SK-N-SH (cell line): ENCODE measurements at places on chromosomes 12 and 14.

DNA sequence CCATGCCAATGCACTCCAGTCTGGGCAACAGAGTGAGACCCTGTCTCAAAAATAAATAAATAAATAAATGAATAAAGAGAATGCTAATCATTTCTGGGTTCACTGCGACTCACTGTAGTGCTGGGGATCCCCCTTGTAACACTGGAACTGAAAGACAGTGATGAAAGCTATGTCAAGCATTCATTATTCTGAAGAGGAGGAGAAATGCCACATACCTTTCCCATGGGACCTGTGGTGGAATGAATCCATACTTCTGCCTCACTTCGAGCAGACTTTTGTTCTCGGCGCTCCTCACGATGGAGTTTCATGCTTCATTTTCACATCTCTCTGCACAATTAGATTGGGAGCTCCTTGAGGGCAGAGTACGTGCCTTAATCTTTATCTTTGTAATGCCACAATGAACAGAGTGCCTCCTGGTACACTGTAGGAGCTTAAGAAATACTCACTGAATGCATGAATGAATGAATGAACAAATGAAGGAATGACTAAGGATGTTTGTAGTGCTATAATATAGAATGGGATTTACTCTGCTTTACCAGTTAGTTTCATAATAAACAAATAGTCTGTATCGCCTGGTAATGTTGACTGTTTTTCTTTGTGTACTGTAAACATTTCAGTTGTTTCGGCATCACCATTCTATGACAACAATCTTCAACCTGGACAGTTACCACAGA, 45.8 kb downstream of the DRAM1 start:
- DNase-seq, result no peak

GRCh38 chr14:41146391-41146790, 460.3 kb upstream of the LRFN5 start:
- no peak for DNase-seq

- no peak for DNase-seq
Measured at GRCh38 chr12:105822131-105823105, 316.3 kb downstream of the NUAK1 start.

GRCh38 chr14:51284241-51284640, 44.2 kb downstream of the TMX1 start:
- no peak for DNase-seq

DNA sequence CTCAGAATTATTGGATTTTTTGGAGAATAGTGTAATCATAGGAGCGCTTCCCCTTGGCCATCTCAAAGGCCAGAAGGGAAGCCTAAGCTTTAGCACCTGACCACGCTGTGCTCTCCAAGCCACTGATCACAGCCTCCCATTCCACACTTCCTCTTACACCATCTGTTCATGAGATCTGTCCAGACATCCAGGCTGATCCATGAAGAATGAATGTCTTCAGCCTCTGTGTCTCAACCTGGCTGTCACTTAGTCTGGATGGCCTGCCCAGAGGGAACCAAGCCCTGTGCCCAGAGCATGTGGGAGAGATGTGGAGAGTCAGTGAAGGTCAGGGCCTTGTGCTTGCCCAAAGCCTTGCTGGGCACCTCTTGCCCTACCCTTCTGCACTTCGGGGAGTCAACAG, 40.5 kb downstream of the TSPAN11 start:
- DNase-seq, result no peak

DNA sequence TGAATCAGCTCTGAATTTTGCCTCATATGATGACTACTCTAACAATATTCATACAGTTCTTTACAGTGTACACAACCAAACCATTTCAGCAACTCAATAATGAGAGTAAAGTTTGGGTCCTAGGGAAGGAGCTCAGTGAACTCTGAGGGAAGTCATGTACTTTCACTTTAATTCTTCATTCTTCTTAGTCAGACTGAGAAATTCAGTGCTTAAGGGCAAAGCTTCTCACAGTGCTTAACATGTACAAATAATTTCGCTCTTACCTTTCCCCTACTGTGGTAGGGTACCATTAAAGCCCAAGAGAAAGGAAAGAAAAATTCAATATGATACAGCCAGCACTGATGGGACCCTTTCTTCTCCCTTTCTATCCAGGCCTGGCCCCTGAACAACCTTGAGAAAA, 435.0 kb downstream of the NELL2 start:
- no peak for DNase-seq

DNA sequence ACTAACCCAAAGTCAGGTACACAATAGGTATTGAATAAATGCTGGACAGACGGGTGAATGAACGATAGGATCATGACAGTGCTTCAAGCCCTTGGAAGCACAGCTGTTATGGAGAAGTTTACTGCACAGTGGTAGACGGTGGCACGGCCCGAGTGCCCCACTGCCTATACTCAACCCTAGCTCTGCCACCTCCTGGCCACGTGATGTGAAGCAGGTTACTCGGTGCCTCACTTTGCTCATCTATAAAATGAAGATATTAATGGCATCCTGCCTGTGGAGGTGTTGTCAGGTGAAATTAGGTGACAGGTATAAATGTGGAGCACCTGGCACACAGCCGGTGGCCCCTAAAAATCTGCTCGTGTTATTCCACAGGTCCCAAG, 5.8 kb downstream of the ASB2 start:
- DNase-seq, result peak; percentile 56

DNA sequence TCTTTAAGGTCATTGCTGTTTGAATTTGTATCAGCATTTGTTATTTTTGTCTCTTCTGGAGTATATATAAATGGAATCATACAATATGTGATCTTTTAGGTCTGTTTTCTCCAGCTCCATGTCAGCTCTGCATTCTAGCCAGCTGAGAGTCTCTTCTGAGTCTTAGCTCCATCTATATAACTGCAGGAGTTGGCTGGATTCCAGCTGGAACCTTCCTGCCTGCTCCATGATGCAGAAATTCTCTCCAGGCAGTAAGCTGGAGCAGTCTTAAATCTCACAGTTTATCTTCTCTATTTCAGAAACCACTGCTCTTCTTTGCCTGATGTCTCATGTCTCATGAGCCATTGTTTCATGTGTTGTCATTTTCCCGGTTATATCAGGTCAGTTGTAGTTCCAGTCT, 827.6 kb downstream of the NRXN3 start:
- DNase-seq, result peak; percentile 4

DNA sequence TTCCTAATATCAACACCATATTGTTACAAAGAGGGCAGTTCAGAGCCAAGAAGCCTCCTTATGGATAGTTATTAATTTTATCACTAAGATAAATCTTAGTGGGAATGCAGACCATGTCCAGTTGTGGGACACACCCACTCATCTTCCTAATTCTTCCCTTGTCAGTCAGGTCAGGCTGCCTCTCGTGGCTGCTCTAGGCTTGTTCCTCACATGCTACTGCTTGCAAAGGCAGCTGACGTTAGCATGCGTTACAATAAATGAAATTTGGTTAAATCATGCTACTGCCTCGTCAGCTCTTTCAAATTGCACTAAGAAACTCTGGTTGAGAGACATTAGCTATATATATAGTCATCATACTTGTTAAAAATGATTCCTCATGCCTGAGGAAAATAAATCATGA, 108.4 kb downstream of the CAND1 start:
- DNase-seq, result no peak

DNA sequence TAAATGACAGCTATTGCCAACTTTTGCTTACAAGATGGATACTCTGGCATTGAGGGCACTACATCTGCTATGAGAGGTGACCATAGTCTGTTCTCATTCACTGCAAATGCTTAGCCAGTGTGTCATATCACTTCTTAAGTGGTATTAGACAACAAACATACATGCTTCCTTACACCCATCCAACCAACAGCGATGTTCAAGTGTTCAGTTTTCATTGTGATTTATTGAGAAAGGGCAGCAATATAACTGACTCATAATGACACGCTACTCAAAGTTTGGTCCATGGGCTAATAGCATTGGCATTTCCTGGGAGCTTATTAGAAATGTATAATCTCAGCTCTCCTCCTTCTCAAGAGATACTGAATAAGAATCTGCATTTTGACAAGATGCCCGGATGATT, 181.7 kb downstream of the NPAS3 start:
- no peak for DNase-seq

GRCh38 chr12:5488626-5488955, 56.7 kb downstream of the NTF3 start:
- DNase-seq, result no peak

- DNase-seq, result no peak
Measured at GRCh38 chr12:46390881-46391280, 18.3 kb upstream of the SLC38A2 start.

DNA sequence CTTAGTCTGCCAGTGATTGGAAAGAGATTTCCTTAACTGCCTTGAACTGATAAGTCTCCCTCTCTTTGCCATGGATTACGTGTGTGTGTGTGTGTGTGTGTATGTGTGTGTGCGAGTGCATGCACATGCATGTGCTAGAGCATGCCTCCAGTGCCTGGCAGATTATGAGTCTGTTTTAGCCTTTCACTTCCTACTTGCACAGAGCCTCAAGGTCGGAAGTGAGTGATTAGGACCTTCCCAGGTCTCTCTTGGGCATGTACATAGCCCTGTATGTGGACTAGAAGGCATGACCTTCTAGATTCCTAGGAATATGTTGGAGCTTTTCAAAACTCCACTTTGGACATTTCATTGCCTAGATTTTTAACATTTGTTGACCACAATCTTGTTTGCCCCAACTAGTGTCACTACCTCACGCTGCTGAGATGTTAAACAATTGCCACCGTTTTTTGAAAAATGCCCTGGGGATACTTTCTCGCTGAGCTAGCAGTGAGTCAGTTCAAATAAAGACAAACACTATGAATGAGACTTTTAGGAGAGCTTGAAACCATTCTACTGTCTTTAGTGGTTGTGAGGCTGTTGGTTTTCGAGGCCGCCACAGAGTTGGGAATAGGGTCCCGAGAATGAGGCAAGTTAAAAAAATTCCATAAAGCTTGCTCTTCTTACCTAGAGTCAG, 28.2 kb downstream of the KIAA0586 start:
- DNase-seq, result no peak

GRCh38 chr12:57844709-57845477, 1.6 kb downstream of the CTDSP2 start:
- DNase-seq, result peak; percentile 60

- DNase-seq, result peak; percentile 20
Measured at GRCh38 chr14:104891664-104892530, 26.8 kb downstream of the CEP170B start.

DNA sequence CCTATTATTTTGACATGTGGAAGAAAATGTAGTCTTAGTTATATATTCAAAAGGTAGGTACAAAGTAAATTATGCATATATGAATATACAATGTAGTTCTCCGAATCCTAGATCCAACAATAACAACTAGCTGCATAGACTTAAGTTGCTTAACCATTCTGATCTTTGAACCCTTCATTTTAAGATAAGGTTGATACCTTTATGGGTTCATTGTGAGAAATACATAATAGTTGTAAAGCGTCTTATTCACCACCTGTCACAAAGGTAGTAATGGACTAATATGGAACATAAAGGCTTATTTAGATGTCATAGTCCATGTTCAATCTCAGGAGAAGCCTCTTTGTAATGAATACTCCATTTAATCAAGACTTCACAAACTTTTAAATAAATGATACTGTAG, 263.6 kb downstream of the TMTC2 start:
- no peak for DNase-seq

- DNase-seq, result no peak
Measured at GRCh38 chr12:111981987-111982386, 31.0 kb downstream of the TMEM116 start.

DNA sequence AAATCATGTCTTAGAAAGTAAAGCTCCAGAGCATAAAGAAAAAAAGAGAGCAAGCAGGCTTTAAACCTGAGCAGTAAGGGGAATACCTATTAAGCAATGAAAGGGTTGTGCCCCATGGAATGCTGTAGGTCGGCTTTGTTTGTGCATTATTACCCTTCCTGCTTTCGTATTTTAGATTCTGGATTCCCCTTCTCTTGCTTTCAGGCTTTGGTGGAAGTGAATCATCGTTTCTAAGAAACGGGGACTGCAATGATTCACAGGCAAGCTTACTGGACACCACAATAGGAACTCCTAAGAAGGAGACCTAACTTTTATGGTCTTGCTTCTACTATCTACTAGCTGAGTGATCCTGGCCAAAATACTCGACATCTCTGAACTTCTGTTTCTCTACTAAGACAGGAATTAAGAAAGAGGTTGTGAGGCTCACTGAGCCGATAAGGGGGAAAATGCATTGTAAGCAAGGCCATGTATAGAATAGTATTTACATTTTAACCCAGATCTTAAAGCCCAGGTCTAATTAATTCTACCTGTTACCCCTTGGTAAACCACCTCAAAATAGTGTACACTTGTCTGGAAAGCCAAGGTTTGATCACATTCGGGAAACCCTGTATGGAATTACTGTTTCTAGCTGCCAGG, 1.2 kb upstream of the BMAL2 start:
- DNase-seq, result no peak

GRCh38 chr12:52212701-52213563, 20.1 kb upstream of the KRT7 start:
- DNase-seq, result no peak

GRCh38 chr14:24094841-24095270, 745 bp downstream of the PCK2 start:
- DNase-seq, result no peak

- DNase-seq, result no peak
Measured at GRCh38 chr12:32030151-32030550, 70.9 kb downstream of the RESF1 start.

- no peak for DNase-seq
Measured at GRCh38 chr12:104026841-104027599, 23.0 kb downstream of the GLT8D2 start.

DNA sequence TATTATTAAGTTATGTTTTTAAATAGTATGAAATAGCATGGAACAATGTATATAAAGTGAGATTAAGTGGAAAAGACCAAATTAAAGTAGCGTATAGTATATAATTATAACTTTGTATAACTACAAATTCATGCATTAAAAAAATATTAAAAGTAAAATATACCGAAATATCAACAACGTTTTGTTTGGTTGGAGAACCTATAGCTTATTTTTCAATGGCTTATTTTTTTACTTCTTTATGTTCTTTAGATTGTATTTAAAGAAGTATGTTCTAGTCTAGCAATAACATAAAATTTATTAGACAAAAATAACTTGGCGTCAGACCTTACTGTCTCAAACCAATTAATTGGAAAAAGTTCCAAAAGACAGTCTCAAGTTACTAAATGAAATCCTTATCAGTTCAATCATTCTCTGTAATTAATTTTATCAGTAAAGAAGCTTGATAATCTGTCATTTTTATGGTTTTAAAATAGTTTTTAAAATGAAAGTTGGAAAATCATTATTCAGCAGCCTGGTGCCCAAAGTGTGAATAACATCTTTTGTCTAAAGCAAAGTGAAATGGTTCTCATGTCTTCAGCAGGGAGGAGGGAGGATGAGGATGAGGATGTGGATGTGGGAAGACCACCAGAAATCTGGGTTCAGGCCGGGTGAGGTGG, 46.7 kb downstream of the IRAK3 start:
- peak; percentile 22 for DNase-seq

DNA sequence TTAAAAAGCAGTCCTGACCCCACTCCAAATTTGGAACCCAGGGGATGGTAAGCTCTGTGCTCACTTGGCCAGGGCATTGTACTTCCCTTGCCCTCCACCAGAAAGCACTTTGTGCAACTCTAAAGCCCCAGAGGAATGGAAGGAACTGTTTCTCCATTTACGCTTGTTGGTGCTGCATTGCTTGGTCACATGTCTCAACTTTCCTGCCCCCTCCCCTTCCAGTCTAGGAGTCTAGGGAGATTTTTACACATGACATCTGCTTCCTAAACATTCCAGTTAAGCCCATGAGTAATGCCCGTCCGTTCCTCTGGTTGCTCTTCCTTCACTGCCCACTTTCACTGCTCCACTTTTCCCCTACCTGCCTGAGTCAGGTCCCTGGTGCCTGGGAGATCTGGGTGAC, 92.6 kb upstream of the MAP1LC3B2 start:
- no peak for DNase-seq

- no peak for DNase-seq
Measured at GRCh38 chr12:31732926-31733548, 4.2 kb upstream of the AMN1 start.

- DNase-seq, result no peak
Measured at GRCh38 chr14:102020058-102020971, 55.9 kb downstream of the DYNC1H1 start.
